Activated T-helper 1 cell treated with anti-CD3 and anti-CD28 coated beads, Interleukin-2, amount 50 U/mL, for 16 hours (primary cell): ENCODE measurements at places on chromosomes 13 and 19.

- DNase-seq: peak; percentile 83
These were observed 3.4 kb downstream of the TPGS1 start for GRCh38 chr19:510606-511100.

DNA sequence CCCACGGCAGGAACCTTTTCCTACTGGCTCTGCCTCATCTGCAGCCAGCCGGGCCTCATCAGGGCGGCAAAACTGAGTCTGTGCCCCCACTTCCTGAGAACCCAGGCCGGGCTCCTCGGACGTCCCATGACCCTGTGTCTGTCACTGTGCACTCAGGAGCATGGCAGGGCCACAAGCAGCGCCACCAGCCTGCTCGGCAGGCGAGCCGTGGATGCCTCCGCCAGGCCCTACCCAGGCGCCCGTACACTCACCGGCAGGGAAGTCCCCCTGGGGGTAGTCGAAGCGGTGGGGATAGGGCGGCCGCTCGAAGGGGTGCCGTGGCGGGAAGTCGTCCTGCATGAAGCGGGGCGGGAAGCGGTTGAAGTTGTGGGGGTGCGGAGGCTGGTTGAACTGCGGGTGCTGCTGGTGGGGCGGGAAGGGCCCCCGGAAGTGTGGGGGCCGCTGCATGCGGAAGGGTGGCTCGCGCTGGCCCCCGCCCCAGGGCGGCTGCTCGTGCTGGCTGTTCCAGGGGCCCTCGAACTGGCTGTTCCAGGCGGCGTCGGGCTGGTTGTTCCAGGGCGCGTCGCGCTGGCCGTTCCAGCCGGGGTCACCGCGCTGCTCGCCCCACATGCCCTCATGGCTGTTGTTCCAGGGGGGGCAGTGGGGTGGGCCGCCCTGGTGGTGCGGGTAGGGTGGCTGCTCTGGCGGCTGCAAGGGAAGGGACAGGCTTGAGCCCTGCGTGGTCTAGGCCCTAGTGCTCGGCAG, 17.1 kb downstream of the CHERP start:
- DNase-seq: no peak

- DNase-seq: no peak
These were observed 77.8 kb downstream of the TSHZ3 start for GRCh38 chr19:31271306-31271911.

- DNase-seq: no peak
These were observed 405.8 kb downstream of the SPRY2 start for GRCh38 chr13:79935121-79935520.

- DNase-seq: no peak
These were observed 73.7 kb upstream of the TSC22D1 start for GRCh38 chr13:44649834-44650233.

DNA sequence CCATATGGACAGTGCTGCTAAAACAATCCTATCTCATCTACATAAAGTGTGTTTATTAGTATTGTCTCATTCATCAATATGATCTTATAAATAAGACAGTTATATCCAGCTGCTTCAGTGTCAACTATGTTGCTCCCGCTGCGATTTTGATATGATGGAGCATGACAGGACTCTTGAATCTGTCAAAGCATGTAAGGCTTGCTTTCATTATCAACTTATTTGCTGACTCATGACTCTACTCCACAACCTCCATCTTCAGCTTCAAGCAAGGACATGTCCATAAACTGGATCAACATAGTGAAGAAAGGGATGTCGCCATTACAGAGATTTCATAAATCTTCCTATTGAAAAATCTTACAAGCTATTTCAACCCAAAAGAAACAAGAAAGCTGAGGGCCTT, 2812.6 kb downstream of the PCDH9 start:
- no peak for DNase-seq

- no peak for DNase-seq
These were observed 121.8 kb downstream of the TBC1D4 start for GRCh38 chr13:75360170-75360569.

DNA sequence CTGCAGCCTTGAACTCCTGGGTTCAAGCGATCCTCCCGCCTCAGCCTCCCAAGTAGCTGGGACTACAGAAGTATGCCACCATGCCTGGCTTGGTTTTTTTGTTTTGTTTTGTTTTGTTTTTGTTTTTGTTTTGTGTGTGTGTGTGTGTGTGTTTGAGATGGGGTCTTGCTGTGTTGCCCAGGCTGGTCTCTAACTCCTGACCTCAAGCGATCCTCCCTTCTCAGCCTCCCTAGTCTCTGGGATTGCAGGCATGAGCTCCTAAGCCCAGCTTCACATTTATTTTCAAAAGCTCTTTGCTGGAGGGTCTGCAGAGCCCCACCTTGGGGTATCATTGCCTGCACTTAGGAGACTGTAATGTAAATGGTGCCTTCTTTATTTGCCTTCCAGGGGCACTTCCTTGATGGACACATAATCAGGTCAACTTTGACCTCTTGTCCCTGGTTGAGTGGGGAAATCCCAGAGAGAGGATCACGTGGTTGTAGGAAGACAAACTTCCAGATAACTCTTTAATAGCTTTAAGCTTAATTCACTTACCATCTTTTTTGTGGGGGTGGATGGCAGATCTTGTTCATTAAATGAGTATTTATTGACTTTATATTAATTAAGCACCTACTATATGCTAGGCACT, 72.9 kb upstream of the NPAS1 start:
- no peak for DNase-seq

- no peak for DNase-seq
These were observed 103.5 kb upstream of the SPRY2 start for GRCh38 chr13:80444240-80445015.

- DNase-seq: no peak
These were observed 1.5 kb upstream of the TUBB4A start for GRCh38 chr19:6503407-6504201.

DNA sequence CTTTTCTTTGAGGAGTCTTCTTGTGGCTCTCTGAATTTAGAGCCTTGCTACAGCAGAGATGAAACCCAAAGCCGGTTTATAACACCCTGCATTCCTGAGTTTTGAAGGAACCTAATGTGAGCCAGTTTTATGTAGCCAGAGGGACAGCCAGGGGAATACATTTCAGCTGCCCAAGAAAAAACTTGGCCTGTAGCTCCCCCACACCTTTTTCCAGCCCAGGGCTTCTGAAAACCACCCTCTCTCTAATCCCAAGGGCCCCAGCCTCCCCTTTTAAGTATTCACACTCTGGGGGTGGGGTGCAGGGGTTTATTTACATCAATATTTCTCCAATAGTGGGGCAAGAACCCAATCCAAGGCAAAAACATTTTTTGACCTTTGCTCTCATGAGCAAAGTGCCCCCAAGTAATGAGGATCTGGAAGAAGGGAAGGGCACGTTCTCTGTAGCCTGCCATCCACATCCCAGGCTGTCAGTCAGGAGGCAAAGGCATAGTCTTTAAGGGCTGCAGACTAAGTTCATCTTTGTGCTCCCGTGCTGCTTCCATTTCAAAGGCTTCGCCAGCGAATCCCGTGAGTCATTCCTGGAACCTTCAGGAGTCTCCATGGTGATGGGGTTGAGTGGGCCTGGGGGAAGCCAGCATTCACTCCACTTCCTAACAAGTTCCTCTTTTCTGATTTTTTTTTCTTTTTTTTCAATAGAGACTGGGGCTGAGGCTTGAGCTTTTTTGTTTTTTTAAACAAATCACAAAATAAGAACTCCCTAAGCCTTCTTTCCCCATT, 33.2 kb upstream of the MEDAG start:
- no peak for DNase-seq

DNA sequence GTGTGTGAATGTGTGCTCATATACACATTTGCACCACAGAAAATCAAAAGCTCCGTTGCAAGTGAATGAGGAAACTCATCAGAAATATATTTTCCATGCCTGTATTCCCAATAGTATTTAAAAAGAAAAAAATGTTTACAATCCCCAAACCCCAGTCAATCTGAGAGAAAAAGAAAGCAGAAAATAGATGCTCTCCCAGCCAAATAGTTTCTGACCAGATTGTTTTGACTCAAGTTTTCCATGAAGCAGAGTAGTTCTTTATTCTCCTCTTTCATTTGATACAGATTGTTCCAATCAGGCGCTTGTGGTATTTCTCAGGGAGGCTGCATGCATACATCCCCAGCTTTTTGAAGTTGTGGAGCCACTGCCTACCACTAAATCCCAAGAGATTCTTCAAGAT, 110.6 kb downstream of the STARD13 start:
- DNase-seq: no peak

- no peak for DNase-seq
These were observed 66.6 kb downstream of the GGACT start for GRCh38 chr13:100521851-100522617.

DNA sequence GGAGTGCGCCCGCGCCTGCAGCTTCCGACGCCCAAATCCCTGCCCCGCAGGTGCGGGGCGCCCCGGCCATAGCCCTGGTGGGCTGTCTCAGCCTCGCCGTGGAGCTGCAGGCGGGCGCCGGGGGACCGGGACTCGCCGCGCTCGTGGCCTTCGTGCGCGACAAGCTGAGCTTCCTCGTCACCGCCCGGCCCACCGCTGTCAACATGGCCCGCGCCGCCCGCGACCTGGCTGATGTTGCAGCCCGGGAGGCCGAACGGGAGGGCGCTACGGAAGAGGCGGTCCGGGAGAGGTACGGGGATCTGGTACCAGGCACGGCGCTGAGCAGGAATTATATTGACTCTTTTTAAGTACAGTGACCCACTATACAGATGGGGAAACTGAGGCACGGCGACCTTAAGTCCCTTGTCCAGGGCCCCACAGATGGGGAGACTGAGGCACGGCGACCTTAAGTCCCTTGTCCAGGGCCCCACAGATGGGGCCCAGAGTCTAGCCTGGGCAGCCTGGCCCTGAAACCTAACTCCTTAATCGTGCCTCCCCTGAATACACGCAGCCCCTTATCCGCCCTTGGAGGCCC, 586 bp downstream of the MRI1 start:
- DNase-seq: no peak

DNA sequence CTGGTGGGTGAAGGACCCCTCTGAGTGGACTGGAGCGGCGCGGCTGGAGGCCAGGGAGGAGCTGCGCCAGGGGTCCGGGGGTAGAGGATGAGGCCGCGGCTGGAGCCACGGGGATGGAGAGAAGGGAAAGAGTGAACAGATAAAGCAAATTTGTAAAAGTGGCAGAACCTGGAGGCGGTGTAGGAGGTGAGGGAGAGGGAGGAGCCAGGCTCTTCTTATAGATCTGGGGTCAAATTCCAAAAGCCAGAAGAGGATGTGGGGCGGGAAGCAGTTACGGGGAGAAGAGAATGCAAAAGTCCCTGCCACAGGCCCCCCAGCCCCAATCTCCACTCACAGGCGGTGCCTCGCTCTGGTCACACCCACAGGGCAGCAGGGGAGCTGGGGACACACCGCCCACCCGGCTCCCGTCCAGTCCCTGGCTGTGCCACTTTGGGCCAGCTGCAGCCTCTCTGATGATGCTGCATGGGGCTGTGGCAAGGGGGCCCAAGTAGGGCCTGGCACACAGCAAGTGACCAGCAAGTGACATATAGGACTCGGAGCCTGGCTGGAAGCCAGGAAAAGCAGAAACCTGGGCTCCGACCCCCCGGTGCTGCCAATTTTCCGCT, 11.1 kb downstream of the LRRC4B start:
- no peak for DNase-seq

DNA sequence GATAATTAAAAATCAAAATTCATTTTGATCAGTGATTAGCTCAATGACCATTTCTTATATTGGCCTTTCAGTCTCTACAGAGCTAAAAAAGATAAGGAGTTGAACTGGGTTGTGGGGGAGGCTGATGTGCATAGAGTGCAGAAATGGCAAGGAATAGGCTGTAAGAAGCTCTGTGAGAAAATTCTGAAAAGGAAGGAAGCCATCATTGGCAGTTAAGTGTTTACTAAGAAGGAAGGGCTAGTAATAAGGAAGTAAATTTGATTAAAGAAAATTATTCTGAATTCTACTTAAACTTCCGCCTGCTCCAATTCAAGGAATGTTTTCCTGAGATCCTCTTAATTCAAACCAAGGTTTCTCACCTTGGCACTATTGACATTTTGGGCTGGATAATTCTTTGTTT, 187.5 kb downstream of the MZT1 start:
- no peak for DNase-seq

DNA sequence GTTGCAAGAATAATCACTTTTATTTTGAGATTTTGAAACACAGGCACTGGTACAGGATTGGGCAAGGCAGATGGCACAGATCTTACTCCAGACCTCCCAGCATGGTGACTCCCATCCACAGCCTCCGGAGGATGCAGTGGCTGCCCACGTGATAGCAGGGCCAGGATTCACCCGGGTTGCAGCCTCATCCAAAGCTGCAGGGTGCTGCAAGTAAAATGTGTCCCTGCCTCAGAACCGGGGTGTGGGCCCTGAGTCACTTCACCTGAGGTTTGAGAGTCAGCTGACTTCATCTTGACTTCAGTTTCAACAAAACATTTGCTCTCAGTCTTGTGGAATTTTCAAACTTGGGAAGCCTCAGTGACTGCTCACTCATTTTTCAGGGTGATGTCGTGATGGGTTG, 201.9 kb downstream of the FGF9 start:
- DNase-seq: no peak

GRCh38 chr13:93882086-93882651, 597.3 kb downstream of the DCT start:
- no peak for DNase-seq

DNA sequence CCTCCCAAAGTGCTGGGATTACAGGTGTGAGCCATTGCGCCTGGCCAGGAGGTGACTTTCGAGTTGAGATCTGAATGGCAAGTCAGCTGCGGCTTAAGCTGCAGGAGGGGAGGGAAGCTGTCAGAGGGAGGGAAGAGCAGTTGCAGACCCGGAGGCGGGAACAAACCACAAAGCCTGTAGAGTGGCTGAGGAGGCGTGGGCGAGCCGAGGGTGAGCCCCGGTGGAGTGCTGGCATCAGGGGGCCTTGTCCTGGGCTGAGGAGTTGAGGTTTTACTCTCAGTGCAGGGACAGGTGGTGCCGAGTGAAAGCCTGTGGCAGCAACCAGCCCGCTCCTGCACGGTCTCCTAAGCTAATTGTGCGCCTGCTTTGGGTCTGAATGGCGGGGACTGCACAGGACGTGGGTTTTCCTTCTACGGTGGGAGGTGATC, 24.2 kb downstream of the PPP1R37 start:
- peak; percentile 18 for DNase-seq

GRCh38 chr13:59444210-59444857, 719.4 kb downstream of the DIAPH3 start:
- DNase-seq: no peak

GRCh38 chr19:43467730-43468129, 2.3 kb upstream of the LYPD3 start:
- DNase-seq: no peak

DNA sequence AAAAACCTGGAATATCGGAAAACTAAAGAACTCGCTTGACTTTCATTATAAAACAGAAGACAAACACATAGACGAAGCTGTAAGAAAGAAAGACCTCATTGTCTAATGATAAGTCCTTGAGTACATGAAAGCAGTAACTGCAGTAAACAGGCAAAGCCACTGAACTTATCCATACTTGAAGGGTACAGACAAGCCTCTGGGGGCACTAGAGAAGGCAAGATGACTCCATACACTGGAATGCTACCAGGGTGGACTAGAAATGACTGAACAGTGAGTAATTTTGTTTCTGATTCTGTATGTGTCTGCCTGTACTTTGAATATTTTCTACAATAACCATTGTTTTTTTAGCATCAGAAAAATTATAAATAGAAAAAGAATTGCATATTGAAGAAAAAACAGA, 507.9 kb downstream of the UQCRFS1 start:
- DNase-seq: no peak

GRCh38 chr13:102536695-102537485, 59.9 kb upstream of the TPP2 start:
- no peak for DNase-seq

- DNase-seq: no peak
These were observed 474 bp upstream of the IFT88 start for GRCh38 chr13:20566468-20566897.
